ENCODE measurements at places on chromosomes 5 and 9.
A peak's percentile ranks its signal among the peaks of the same experiment; 100 is the strongest.

- no peak for DNase-seq
Measured at GRCh38 chr5:65808251-65808741, 86.3 kb downstream of the NLN start.

- no peak for DNase-seq
Measured at GRCh38 chr5:53782620-53783019, 222.2 kb downstream of the NDUFS4 start.

- no peak for DNase-seq
Measured at GRCh38 chr5:158278216-158278925, 419.4 kb upstream of the CLINT1 start.

- no peak for DNase-seq
Measured at GRCh38 chr9:26331223-26331622, 561.4 kb downstream of the CAAP1 start.

DNA sequence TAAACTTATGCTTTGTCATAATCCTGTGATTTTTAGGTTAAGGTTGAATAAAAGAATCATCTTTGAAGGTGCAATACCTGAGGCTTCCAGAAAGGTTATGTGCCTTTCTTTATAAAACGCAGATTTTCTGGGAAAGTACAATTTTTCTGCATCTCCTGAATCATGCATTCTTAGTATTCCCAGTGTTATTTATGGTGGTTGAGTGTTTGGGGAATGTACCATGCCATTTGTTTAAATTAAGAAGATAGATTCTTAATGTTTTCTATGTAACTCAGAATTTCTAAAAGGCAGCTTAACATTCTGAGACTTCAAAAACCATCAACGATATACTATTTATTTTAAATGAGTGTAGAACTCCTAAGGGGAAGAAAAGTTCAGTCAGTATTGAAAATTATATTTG is 108.1 kb upstream of the FBN2 start:
- DNase-seq = no peak

GRCh38 chr5:36492984-36493654 is 113.3 kb upstream of the SLC1A3 start:
- no peak for DNase-seq

GRCh38 chr9:92360083-92360482 is 34.3 kb downstream of the CENPP start:
- DNase-seq = no peak

GRCh38 chr5:13567819-13568218 is 376.7 kb downstream of the DNAH5 start:
- no peak for DNase-seq

DNA sequence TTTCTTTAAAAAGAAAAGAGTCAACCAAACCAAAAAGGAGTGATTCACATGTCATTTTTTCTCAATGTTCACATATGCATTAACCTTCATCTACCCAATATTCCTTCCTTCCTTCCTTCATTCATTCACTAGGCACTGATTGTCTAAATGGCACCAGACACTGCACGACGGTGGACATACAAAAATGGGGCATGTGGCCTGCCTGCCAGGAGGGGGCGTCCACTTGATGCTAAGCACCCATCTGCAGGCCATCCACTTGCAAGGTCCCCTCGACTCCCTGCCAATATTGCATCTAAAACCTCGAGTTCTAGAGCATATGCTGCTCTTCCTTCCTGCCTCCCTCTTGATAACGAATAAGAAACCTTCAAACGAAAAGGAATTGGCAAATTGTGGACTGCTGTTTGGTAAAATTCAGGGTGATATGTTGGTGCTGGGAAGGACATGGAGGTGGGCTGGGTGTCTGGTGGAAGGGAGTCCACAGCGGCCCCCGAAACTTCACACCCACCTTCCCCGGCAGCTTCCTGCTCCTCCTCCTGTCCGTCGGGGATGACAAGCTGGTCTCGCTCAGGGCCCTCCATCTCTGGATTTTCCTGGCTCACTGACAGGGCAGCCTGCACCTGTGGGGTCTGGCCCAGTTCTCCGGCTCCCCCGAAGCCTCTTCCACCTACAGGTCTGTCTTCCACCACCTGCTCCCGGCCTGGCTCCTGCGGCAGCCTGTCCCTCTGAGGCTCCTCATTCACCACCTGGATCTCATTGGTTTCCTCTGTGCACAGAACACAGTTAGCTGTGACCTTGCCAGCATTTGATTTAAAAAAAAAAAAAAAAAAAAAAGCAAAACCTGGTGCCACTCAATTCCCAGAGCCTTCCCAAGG is 64.3 kb downstream of the GOLM1 start:
- no peak for DNase-seq

GRCh38 chr9:87282538-87282937 is 215.1 kb upstream of the DAPK1 start:
- DNase-seq = no peak

DNA sequence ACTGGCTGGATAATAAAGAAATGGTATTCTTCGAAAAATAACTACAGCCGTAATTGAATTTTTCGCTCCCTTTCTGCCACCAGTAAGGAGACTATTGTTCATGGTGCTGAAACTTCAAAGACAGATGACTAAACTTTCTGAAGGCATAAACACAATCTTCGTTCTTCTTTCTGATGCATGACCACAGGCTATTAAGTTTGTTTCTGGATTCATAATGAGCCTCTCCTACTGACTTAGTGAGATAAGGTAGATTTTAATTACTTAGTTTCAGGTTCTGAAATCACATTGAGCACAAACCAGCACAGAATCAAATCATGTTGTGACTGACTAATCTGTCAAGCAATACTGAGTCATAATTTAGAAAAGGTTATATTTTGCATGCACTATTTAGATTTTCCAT is 441.8 kb upstream of the CCNG1 start:
- no peak for DNase-seq

DNA sequence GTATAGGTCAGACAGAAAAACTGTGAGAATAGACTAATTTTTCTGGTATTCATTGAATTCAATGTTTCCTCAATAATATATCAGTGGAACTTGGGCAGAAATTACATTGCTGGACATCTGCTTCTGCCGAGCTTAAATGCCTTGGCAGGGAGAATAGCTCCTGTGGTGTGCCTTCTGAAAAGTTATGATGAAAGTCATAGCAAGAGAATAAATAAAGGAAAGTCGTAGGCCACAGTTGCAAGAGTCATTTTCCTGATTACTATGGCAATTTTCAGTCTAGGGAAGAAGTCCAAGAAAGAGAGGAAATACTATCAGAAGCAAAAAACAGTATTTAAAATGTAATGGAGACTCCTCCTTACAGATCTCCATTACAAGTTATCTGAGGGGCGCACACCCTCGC is 1596.1 kb upstream of the WWC1 start:
- no peak for DNase-seq

GRCh38 chr5:677131-678101 is 15.7 kb downstream of the TPPP start:
- no peak for DNase-seq

DNA sequence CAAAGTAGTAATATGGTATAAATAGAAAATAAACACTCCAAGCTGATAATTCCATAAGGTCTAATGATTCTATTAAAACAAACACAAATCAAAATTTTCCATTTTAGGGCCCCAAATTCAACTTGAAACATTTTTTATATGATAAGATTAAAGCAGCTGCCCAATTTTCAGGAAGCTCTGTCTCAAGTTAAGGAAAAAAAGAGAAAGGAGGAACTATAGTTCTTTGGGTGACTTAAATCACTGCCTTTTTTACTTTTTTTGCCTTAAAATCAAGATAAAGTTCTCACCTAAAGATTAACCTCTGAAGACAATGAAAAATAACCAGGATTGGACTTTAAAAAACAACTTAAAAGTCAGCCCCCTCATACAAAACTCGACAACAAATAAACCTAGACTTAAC is 76.0 kb upstream of the IFNE start:
- DNase-seq = no peak

DNA sequence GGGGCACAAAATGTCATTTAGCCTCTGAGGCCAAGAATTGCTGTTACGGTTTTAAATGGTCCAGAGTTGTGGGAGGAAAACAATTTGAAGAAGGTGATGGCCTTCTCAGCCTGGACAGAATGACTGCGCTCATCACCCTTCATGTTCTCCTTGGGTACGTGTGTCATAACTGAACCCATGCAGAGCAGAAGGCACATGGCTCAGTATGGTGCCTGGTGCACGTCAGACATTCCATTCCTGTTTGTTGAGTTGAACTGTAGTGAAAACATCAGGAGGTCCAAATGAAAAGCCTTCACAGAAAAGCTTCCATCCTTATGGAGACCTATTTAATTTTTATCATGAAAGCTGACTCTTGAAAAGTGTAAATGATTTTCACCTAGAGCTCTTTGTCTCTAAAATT is 133.2 kb downstream of the CFAP90 start:
- no peak for DNase-seq

DNA sequence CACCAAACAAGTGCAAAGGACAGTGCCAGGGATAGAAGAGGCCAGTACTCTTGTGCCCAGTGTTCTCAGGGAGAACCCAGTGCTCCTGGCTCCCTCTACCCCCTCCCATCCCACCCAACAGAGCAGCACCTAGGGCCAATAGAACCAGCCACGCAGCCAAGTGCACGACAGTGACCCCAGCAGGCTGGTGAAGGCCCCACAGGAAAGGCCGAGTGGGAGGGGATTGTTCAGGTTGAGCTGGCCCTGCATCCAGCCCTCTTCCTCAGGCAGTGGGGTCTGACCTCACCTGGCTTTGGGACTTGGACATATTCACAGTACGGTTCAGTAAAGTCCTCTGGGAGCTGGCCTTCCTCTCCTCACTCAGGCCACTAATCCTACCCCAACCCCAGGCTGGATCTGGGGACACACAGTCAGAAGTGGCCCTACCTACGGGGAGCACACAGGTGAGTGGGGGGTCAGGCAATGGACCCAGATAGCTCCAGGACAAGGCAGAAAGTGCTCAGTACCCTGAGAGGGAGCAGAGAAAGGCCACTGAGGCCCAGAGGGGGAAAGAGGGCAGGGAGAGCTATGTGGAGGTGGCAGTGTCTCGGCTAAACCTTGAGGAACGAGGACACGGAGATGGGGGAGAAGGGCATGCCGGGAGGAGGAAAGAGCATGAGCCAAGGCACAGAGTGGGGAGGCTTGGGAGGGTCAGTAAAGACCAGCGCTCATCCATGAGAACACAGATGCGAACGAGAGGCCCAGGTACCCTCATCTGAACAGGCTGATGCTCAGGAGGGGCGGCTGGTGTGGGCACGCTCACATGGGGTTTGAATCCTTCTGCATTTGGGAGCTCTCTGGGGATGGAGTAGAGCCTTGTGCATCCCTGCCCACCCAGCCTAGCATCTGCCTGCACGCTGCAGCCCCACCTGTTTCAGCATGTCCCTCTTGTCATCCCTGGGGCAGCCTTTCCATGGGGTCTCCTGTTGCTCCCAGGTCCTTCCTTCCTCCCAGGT is 25.6 kb downstream of the POLR1E start:
- DNase-seq = no peak

DNA sequence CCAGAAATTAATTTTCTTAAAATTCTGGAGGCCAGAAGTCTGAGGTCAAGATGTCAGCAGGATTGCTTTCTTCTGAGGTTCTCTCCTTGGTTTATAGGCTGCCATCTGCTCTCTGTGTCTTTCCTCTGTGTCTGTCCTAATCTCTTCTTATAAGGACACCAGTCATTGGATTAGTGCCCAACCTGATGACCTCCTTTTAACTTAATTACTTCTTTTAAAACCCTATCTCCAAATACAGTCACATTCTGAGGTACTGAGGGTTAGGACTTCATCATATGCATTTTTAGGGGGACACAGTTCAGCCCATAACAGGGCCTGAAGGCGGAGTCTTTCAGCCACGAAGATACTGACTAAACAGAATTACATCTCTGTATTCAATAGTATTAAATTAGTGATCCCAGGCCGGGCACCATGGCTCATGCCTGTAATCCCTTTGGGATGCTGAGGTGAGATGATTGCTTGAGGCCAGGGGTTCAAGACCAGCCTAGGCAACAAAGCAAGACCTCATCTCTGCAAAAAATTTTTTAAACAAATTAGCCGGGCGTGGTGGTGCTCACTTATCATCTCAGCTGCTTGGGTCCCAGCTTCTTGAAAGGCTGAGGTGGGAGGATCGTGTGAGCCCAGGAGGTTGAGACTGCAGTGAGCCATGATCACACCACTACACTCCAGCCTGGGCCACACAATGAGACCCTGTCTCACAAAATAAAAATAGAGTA is 5.9 kb upstream of the RPS6 start:
- no peak for DNase-seq

- DNase-seq = peak; percentile 65
Measured at GRCh38 chr9:91734371-91734981, 215.6 kb downstream of the ROR2 start.

GRCh38 chr5:148884339-148885020 is 58.1 kb downstream of the ADRB2 start:
- DNase-seq = no peak

GRCh38 chr9:76419782-76420380 is 25.7 kb upstream of the RFK start:
- no peak for DNase-seq

GRCh38 chr5:10577371-10578292 is 13.8 kb downstream of the ANKRD33B start:
- no peak for DNase-seq

DNA sequence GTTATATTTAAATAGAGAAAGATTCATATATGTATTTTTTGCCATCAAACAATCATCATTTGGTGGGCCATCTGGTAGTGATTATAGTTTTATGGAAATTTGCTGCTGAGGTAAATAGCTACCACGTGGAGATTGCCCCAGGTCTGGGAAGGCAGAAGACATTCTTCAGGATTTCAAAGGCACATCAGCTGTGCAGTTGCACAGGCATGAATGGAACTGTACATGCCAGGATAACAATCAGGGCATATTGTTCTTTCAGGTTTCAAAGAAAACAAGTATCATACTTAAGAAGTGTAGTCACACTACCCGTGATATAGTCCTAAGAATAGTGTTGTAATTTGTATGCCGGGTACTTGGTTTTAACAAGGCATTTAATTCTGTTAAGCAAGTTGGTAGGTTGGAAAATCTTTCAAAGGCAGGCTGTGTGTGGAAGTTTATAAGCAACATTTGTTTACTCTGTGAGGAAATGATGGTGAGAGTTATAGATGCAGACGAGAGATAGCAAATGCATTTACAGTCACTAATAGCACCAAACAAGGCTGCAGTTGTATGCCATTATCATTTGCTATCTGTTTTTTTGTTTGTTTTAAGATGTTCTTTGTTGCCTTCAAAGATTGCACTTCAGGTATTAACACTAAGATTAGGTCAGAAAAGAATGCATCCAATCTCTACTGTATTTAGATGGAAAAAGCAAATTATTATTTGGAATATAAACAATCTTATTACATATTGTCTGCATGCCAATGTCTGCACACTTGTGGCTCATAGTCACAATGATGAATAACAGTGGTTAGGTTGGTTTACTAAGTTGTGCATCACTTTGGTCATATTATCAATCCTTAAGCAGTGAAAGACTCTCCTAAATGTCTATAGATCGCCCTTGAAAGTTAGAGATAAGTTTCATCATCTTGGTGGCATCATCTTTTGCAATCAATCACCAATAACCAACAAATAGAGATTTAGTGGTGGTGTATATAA is 55.3 kb downstream of the RPS23 start:
- no peak for DNase-seq
